ENCODE measurements at places on chromosomes 16 and 17.

DNA sequence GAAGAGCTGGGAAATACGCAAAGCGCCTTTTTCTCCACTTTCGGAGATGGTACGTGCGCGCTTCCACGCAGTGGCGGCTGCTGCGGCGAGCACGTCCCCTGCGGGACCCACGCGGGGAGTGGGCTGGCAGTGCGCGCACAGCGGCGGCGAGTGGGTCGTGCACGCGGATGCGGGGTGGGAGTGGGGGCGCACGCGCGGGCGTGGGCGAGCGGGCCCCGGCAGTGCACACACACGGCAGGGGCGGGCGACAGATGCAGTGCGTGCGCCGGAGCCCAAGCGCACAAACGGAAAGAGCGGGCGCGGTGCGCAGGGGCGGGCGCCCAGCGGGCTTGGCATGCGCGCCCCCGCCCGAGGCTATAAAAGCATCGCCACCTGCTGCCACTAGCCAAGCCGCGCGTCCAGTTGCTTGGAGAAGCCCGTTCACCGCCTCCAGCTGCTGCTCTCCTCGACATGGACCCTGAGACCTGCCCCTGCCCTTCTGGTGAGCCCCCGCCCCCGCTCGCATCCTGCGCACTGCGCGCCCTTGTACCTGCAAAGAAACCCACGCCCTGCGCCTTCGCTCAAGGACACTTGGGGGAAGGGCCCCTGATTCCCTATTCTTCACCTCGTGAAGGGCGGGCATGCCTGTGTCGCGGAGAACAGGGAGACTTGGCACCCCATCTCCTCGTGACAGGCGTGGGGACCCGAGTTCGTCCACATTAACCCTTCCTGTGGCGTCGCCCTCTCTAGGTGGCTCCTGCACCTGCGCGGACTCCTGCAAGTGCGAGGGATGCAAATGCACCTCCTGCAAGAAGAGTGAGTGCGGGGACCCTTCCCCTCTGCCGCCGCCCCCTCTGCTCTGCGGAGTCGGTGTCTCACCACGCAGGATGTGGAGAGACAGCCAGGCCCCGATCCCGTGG is at the start of gene MT3:
Gene MT3, plus strand, starts transcription at position 388 of the 899 bp plus-strand sequence. Its CDS starts 63 bp downstream, at position 451.
- no peak for DNase-seq

- DNase-seq: no peak
These were observed 26.4 kb downstream of the STX8 start for GRCh38 chr17:9549215-9549614.

GRCh38 chr17:43363926-43364285 is 34.9 kb upstream of the ARL4D start:
- DNase-seq: no peak

- no peak for DNase-seq
These were observed 5.5 kb upstream of the CBFA2T3 start for GRCh38 chr16:88982286-88983084.

DNA sequence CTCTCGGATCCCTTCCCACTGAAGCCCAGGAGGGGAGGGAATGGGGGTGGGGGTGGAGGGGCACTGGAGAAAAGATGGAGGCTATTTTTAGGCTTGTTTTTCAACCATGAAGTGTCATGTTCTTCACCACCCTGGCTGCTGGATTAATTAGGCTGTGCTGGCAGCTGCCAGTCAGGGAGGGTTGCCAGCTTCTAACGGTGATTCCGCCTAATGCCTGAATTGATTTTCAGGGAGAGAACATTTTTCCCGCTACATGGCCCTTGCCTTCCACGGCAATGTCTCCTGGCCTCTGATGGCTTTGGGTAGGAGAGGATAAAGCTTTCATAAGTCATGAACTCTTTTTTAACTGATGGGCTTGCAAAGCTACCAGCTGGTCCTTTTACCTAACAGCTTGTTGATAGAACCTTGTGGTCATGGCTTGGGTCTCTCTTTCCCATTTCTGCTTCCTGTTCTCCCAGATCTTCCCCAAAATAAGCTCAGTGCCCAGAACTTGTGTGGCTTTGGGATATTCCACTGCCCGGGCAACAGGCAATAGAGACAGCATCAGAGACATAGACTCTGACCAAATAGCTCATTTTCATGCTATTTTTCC is 167.4 kb downstream of the PITPNC1 start:
- no peak for DNase-seq

- DNase-seq: no peak
These were observed 11.7 kb upstream of the FAM20A start for GRCh38 chr17:68612923-68613292.

GRCh38 chr16:3471518-3472176 is 23.6 kb downstream of the C16orf90 start:
- no peak for DNase-seq

DNA sequence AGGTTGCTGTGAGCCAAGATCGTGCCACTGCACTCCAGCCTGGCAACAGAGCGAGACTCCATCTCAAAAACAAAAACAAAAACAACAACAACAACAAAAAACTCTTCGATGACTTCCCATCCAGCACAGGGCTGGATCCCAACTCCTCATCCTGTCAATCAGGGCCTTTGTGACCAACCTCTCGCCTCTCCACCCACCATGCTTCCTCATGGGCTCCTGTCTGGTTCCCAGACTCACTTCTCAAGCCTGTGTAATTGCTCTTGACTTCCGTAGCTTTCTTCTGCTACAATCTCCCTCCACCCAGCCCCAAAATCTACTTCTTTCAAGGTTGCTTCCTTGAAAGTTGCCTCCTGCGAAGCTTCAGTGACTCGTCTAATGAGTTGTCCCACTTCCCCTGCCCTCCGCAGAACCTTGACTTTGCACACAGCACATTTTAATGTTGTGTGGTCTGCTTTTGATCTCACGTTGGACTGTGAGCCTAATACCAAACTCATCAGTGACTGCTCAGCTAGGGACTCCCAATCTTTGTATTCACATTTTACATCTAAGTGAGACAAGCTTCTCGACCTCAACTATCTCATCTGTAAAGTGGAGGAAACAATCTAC is 936 bp upstream of the RASL10B start:
- DNase-seq: no peak

GRCh38 chr16:12319428-12320035 is 343.0 kb downstream of the SNX29 start:
- DNase-seq: no peak

- DNase-seq: no peak
These were observed 38.1 kb upstream of the CCL1 start for GRCh38 chr17:34401165-34401564.

DNA sequence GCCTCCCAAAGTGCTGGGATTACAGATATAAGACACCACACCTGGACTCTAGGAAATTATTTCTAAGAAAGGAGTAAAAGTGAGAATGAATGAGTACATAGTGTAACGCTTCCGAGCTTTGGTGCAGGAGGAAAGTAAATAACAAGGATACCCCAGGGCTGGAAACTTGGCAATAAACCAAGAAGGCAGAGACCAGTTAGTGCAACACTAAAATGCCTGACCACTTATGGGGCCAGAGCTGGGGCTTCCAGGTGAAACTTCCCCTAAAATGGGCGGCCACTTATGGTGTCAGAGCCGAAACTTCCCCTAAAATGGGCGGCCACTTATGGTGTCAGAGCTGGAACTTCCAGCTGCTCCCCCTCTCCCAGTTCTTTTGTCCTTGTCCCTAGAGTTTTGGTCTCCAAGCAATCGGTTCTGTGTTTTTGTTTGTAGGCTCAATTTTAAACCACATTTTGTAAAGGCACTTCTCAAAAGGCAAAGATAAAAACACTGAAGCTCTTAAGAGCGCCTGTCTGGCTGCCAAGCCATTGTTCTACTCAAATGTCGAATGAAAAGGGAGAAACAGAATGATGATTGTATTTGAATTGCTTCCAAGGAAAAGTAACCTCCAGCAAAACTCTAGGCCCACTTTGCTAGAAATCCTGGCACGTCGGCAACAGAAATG is 63.9 kb downstream of the NXN start:
- DNase-seq: no peak

DNA sequence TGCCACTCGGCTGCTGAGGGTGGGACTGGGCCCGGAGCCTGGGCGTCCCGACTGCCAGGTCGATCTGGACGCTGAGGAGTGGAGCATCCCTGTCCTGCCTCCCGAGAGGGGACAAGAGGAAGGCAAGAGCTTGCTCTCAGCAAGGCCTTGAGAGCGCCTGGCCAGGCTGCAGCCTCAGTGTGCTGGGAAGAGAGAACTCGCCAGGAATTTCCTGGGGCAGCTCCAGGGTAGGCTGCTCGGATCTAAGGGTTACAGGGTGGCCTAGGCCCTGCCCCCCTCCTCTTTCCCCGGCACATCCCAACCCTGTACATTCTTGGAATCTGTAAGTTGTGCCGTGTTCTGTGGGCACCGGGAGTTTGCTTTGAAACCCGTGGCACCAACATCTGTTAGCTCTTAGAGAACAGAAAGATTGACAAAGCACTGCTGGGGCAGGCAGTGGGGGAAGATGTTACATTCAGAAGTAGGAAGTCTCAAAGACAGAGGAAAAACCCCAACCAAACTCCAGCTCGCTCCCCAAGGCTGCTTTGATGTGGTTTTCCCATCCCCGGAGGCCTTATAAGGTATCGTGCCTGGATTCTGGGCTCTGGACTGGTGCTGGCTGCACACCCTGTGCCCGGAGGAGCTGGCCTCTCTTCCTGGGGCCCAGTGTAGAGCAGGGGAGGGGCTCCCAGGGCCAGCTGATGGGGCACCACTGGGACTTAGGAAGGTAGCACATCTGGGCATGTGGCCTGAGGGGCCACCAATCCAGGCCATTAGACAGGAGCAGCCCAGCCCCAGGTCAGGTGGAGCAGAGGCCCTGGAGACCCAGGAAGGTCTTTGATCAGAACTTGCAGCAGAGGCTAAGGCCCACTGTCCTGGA is 55.2 kb downstream of the NKD1 start:
- DNase-seq: no peak

- DNase-seq: no peak
These were observed 56.6 kb downstream of the IRF8 start for GRCh38 chr16:85955566-85955965.

- DNase-seq: no peak
These were observed 202.0 kb downstream of the C16orf78 start for GRCh38 chr16:49575346-49576172.

- no peak for DNase-seq
These were observed 7.6 kb upstream of the MAP2K6 start for GRCh38 chr17:69406941-69407340.

GRCh38 chr16:86751076-86752030 is 173.0 kb downstream of the FOXL1 start:
- no peak for DNase-seq

GRCh38 chr16:2205967-2206313 is 686 bp downstream of the MLST8 start:
- DNase-seq: no peak

DNA sequence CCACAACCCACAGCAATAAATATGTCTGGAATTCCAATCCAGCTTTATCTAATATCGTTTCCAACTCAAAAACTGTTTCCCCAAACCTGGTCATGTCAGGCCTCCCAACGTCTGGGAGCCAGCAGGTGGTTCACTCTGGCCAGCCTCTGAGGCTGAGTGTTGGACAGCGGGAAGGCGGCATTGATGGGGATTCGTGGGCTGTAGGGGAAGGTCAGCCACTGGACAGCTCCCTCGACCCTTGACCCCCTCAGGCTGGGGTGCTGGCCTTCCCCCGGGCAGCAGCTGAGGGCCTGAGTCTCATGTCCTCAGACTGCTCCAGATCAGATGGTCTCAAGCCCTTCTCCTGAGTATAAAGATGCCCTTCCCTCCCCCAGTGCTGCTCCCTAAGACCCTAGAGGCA is 50.2 kb downstream of the SDK2 start:
- DNase-seq: no peak

DNA sequence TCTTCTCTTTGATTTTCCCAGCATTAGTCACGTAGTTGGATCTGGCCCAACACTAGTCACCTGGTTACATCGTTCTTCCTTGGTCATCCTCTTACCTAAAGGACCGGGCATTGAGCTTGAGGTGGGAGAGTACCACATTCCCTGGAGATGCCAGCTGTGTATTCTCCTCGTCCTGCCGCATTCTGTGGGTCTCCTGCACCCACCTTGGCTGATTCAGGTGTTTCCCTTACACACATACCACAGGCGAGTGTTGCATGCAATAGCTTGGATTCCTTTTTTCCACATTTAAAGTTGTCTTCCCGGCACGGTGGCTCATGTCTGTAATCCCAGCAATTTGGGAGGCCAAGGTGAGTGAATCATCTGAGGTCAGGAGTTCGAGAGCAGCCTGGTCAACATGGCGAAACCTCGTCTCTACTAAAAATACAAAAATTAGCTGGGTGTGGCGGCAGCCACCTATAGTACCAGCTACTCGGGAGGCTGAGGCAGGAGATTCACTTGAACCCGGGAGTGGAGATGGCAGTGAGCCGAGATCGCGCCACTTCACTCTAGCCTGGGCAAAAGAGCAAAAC is 21.6 kb upstream of the CLEC18C start:
- no peak for DNase-seq

DNA sequence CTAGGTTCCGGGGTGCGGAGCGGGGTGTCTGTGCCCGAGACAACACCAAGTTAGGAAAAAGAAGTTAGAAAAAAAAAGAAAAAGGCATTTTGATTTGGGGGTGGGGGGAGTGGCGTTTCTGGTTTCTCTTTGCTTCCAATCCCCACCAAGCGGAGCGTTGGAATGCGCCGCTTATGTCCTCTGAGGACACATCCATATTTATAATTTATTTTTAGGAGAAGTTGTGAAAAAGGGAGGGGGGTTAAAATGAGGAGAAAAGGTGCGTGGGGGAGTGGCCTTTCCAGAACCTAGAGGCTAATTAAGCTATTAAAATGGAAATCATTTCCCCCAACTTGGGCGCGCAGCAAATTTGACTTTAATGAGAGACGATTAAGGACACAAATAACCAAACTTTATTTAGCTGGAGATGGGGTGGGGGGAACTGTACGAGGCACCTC is 232.1 kb downstream of the MRTFB start:
- no peak for DNase-seq

DNA sequence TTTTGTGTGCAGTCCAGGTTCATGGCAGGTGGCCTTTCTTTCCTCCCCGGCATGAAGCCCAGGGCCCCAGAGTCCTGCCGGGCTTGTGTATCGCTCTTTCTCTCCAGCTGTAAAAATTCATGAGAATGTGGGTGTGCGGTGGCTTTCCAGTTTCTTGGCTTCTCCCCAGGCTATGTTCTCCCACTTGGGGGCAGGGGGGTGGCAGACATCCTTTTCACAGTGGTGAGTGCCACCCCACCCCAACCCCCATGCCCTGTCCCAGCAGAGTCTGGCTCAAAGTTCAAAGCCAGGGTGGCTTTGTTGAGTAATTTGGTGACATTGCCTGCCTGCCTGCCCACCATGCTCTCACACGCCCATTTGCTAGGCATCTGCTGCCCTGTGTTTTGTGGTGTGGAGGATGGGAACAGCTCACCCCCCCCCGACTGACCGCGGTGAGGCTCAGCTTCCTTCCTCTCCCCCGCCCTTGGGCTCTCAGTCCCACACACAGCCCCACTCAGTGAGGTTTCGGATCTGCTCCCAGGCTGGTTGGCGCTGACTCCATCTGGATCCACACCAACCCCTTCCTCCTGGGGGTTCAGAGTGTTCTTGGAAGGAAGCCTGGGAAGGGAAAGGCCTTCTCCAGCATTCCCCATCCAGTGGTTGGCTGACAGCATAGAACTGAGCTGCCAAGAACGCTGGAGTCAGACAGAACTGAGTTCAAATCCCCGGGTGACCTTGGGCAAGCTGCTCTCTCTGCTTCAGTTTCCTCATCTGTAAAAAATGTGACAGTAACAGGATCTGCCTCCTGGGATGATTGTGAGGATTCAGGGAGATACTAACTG is 36.0 kb downstream of the CHD9 start:
- no peak for DNase-seq

Measured in stimulated activated CD4-positive, alpha-beta T cell treated with anti-CD3 and anti-CD28 coated beads, Interleukin-12 subunit alpha, Interleukin-12 subunit beta, amount 100 ng/mL, for 48 hours (primary cell).